ENCODE measurements at places on chromosomes 13 and 19.

DNA sequence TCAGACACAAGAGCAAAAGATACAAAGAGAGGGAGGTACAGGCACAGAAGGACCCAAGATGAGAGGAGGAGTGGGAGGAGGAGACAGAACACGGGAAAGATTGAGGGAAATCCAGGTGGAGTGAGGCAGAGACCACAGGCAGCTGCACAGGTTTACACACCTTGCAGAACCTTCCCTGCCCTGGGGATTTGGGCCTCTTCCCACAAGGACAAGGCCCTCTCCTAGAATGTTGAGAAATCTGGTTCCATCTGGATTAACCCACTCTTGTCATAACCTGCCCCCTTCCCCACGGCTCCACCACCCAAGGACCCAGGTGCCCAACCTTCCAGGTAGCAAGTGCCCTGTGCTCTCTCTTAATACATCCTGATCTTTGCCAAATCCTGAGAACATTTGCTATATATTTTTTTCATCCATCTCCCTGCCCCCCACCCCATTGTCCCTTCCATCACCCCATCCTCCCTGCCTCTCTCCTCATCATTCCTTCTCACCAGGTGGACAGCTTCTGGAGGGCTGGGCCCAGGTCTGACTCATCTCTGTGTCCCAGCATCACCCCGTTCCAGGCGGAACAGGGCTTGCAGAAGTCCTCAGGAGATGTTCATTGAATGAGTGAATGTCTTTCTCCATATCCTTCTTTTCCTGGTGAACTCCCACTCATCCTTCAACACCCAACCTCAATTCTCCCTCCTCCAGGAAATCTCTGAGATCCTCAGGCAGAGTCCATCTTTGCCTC lies 8.8 kb upstream of the KLK8 start:
- DNase-seq = no peak

DNA sequence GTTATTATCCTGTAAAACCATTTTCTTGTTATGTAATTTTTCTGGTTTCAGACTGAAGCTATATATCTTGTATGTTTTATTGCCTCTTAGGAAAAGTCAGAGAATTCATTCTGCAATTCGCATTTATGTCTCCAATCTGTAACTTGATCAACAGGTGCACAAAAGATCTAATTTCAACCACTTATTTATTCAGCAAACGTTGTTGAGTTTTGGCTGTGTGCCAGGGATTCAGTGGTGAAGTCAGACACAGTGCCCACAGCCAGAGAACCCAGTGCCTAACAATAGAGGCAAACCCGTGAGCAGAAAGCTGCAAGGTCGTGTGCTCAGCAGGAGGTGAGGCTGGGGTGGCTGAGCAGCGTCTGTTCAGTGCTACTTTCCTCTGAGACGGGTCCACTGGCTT lies 119.5 kb upstream of the MCF2L start:
- DNase-seq = peak; percentile 45

GRCh38 chr13:73496711-73497110 lies 437.9 kb downstream of the KLF5 start:
- DNase-seq = no peak

DNA sequence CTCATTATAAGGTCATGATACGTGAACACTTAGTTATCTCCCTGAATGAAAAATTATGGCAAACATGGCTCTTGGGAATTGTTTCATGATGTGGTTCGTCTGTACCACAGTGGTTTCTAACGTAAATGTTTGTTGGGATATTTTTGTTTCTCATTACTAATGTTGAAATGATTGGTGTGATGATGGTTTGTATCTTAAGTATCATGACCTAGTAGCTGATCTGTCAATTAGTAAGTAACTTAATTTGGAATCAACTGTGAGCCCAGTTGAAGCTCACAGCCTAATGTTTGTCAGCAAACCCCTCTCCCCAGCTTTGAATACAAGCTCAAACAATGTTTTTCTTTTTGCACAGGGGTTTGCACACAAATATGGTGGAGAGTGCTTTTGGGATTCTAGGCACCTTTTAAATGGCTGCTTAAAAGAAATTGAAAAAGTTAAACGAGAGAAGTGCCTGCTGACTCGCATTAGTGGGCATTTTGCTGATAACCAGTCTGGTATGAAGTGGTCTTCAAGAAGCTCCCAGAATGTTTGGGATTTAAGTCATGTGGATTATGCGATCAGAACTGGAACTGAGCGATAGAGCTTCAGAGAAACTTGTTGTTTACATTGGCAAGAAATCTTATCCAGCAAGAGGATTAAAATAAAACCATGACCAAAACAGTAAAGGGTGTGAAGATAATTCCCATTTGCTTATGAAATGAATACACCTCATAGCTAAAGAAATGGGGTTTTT lies 68.2 kb downstream of the LMO7 start:
- no peak for DNase-seq

GRCh38 chr19:54532528-54532927 lies 29.9 kb downstream of the LAIR2 start:
- no peak for DNase-seq

- no peak for DNase-seq
These were observed 41.5 kb downstream of the MLLT1 start for GRCh38 chr19:6238256-6238642.

GRCh38 chr19:56217039-56217949 lies 15.2 kb downstream of the ZSCAN5C start:
- DNase-seq = no peak

DNA sequence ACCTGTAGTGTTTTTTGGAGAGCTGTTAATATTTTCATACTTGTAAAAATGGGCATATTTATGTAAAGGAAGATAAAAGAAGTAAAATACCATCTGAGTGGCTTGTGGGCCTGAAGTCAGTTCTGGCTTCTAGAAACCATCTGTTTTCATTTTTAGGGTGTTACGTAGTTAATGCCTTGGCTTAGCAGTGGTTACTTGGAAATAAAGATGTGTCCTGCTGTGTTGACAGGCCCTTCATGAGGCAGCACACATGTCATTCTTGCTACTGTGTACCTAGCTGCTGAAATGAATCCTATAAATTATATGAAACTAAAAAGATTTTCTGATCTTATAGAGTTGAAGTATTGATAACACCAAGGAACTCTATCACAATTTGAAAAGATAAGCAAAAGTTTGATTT lies 16.0 kb downstream of the ILF3 start:
- DNase-seq = no peak

GRCh38 chr19:42155796-42156195 lies 23.6 kb upstream of the POU2F2 start:
- no peak for DNase-seq

- no peak for DNase-seq
These were observed 139.3 kb downstream of the TNFRSF19 start for GRCh38 chr13:23709536-23709935.

- DNase-seq = no peak
These were observed 128.1 kb downstream of the TUBA3C start for GRCh38 chr13:19053561-19053960.

GRCh38 chr19:46924874-46925547 lies 64.2 kb downstream of the ARHGAP35 start:
- DNase-seq = no peak

GRCh38 chr13:83940742-83941141 lies 58.5 kb upstream of the SLITRK1 start:
- no peak for DNase-seq

DNA sequence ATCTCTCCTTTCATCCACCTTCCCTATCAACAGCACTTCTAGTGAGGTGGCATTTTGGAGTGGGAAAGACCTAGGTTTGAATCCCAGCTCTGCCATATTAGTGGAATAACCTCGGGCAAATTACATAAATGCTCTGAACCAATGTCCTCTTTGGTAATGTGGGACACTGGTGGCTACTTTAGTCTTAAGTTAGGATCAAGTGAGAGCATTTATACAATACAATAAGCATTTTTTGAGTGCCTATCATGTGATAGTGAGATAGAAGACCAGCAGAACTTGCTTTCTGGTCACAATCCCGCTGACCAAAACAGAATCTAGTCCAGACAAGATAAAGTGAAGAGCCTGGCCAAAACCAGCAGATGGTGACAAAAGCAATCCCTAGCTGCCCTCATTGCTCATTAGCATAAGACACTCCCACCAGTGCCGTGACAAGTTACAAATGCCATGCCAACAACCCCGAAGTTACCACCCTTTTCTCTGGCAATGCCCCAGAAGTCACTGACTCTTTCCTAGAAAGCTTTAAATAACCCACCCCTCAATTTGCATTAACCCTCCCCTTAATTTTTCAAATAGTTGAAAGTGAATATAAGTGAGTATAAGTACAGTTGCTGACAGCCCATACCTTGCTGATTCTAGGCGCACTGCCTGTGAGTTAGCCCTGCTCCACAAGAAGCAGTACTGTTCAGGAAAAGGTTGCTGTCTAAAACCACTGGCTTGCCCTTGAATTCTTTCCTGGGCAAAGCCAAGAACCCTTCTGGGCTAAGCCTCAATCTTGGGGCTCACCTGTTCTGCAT lies 28.9 kb upstream of the KPNA3 start:
- DNase-seq = no peak

DNA sequence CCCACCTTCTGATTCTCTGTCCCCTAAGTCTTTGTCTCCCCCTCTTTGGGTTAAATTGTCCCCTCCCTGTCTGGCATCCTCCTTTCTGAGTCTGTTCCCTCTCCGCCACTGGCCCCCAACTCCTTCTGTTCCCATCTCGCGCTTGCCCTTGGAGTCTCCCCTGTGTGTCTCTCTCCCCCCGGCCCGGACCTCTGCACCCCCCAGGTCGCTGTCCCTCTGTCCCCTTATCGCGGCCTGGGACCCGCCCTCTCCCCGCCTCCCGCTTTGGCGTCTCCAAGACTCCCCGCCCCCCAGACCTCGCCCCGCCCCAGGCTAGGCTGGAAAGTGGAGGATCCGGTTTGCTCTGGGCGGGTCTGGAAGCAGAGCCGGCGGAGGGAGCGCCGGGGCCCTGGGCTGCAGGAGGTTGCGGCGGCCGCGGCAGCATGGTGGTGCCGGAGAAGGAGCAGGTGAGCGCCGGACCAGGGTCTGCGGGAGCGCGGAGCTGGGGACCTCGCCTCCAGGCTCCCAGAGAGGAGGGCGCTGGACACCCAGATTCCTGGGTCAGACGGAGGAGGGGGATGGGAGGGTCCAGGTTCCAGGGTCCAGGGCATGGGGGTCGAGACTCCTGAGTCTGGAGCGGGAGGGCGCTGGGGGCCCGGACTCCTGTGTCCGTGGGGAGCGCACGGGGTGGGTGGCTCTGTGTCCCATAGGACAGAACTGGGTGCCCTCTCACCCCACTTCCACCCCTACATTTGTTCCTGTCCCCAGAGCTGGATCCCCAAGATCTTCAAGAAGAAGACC lies at the start of gene TRPM4:
Gene TRPM4, plus strand, starts transcription at position 348 of the 780 bp plus-strand sequence. Its CDS starts 75 bp downstream, at position 423.
- DNase-seq = peak; percentile 88

DNA sequence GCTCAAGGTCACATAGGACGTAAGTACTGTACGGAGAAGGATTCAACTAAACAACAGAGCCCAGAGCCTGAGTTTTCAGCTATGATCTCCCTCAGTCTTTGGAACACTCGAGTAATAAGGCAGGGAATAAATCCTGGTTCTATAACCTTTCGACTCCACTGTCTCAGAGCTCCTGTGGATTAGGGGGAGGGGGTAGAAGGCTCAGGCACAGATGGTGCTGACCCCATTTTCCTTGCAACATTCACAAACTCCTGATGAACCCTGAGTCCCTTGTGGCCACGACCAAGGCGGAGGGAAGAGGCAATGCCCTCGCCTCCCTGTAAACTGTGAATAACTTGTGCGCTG lies 21.4 kb downstream of the NOVA2 start:
- no peak for DNase-seq

GRCh38 chr19:1272423-1273262 lies 2.7 kb upstream of the FAM174C start:
- no peak for DNase-seq

GRCh38 chr13:66640231-66640630 lies 589.9 kb downstream of the PCDH9 start:
- no peak for DNase-seq

- DNase-seq = no peak
These were observed 489.2 kb upstream of the ARGLU1 start for GRCh38 chr13:107057028-107057631.

DNA sequence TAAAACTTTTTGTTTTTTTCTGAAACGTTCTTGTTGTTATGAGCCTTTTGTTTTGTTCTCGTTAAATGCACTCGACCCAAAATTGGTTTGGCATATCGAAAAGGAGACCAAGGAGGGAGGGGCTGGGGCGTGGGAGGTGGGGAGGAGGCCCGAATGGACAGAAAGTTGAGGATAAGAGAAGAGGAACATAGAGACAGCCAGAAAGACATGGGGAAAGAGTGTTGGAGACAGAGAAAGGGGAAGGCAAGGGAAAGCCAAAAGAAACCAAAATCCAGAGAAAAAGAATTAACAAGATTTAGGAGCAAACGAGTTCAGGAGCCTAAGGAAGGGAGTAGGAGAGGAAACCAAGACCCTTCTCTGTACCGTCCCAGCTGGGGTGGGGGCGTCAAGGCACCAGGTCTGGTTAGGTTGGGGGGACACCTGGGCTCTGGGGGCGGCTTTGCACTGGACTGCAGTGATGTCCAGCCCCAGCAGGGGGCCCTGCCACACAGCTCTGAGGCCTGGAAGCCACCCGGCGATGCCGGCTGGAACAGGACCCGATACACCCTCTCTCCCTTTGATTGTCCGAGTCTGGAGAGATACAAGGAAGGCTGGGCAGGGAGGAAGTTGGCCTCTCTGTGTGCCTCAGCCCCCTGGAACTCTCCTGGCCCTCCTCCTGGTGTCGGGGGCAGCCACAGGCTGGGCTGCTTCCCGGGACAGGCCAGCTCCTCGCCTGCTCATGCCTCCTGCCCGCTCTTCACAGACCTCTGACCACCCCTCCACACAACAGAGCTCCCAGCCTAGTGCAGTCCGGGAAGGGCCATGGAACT lies 11.6 kb upstream of the ASF1B start:
- no peak for DNase-seq

DNA sequence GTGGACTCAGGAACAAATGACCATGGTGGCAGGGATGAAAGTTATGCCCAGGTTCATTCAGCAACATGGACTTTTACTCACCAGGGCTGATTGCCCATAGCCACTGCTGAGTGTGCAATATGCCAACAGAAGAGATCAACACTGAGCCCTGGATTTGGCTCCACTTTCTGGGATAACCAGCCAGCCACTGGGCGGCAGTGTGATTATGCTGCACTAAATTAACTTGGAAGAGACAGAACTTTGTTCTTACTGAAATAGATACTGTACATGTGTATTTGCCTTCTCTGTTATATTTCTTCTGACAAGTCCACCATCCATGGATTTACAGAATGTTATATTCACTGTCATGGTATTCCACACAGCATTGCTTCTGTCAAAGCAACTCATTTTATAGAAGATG lies 257.4 kb downstream of the TDRD3 start:
- no peak for DNase-seq

DNA sequence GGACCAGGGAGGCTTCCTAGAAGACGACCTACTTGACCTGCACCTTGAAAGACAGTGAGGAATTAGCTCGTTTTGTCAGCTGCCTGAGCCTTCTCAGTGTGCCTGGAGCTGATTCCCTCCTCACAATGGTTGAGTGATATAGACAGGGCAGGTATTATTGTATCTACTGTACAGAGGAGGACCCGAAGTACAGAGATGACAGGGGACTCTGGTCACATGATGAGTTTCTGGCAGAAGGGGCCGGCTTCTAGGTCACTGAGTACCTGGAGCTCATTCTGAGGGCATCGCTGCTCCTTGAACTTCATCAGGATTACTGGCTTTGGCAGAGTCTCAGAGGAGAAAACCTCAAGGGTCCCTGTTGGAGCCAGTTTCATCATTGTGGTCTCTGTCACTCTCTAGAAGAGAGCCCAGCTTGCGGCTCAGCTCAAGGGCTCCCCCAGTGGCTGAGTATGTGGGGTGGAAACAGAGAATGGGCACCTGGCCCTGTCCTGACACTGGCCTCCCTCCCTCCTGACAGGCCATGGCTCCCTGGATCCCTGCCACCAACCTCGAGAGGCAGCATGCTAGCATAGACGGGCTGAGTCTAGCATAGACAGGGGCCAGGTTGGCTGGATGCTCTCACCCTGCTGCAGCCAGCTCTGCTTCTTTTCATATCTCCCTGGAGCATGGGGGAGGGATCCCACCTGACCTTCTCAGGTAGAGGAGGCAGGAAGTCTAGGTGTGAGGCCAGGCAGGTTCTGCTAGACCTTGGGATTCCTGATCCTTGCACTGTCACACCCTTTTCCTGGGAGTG lies 38.7 kb downstream of the NFIX start:
- no peak for DNase-seq

Data from RWPE2 (cell line).